ENCODE measurements at places on chromosomes 2 and 18. TPM values are rescaled to one million over a fixed set of nuclear protein-coding genes. Genes with fewer than 3 reads are reported as not detected.

Gene NT5DC4
- not detected for total RNA-seq

Gene LHCGR
- not detected for total RNA-seq

Gene CFC1
- total RNA-seq: not detected

Gene CAVIN2
- 6.6 TPM for total RNA-seq

Gene SOX11
- 71.7 TPM for total RNA-seq

Gene R3HDM1
- total RNA-seq: 35.0 TPM

Gene SAG
- not detected for total RNA-seq

Gene HOXD3
- not detected for total RNA-seq

Gene MYL1
- total RNA-seq: not detected

Gene TNFRSF11A
- not detected for total RNA-seq

Gene PDE1A
- 1.5 TPM for total RNA-seq

Gene ADCYAP1
- total RNA-seq: not detected

Gene C2orf81
- total RNA-seq: 2.4 TPM

DNA sequence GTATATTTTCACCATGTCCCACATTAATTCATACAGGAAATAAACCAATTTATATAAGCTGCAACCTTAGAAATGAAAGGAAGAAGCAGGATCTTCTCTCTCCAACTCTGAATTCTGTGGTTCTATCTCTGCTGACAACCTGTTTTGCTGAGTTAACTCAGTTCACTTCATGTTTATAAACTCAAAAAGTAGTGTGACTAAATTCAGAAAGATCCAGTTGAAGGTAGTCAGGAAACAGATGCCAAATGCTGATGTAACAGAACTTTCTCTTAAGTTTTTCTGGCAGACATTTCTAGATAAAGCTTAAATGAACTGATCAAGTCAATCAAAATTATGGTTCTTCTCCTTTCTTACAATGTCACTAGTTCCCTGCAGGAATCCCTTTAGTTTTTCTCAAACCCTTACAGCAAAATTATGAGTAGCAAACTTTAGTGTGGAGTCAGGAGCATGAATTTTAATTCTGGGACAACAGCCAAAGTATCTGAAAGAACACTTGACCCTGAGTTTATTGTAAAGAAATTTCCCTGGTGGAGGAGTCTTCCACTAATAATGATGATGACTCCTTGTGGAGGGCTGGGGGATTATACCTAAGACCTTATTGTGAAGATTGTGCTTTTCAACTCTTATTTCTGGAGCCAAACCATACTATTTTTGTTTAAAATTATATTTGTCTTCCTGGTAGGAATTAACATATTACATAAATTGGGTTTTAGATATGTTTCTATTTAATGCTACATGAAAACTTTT is 216.9 kb downstream of the MYO3B start:
- no peaks in the 10 kb centered on the region for H3K36me3 ChIP-seq
- H3K4me1 ChIP-seq: no peaks in the 10 kb centered on the region

GRCh38 chr2:215900203-215900611 is 113.1 kb downstream of the MREG start:
- H3K4me3 ChIP-seq: no peak overlapping the region
- H3K36me3 ChIP-seq: no peaks in the 10 kb centered on the region
- H3K27me3 ChIP-seq: no peaks in the 10 kb centered on the region
- H3K27ac ChIP-seq: no peak overlapping the region

GRCh38 chr18:35426786-35427185 is 49.6 kb upstream of the ZNF396 start:
- H3K36me3 ChIP-seq: no peaks in the 10 kb centered on the region
- no peak for DNase-seq
- no peak overlapping the region for H3K27ac ChIP-seq
- H3K27me3 ChIP-seq: no peaks in the 10 kb centered on the region
- peaks cover 3% of the 10 kb centered on the region for H3K4me1 ChIP-seq

DNA sequence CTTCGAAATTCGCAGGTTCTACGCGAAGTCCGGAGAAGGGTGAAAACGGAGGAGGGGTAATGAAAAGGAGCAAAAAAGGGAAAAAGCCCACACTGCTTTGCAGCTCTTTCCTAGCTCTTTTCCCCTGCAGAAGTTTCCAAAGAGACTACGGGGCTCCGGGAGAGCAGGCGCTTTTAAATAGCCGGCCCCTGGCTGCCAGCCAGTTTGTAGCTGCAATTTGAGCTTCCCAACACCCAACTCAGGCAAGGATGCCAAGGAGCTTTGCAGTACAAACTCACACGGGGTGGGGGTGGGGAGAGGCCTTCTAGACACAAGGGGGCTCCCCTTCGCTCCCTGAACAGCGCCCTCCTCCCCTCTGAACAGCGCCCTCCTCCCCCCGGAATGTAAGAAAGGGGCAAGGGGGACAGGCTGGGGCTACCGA is at the start of gene IGFBP5:
Gene IGFBP5 (minus strand): TSS at position 149 of the 421 bp plus-strand sequence. CDS start 774 bp downstream, outside the sequence.
- peak; percentile 94 for DNase-seq
- peaks cover 47% of the 10 kb centered on the region for H3K4me1 ChIP-seq

- no peak overlapping the region for H3K27ac ChIP-seq
- H3K4me3 ChIP-seq: no peak overlapping the region
- H3K27me3 ChIP-seq: peaks cover 1% of the 10 kb centered on the region
- peaks cover 36% of the 10 kb centered on the region for H3K4me1 ChIP-seq
These were observed 62.8 kb downstream of the EFEMP1 start for GRCh38 chr2:55860832-55861231.

GRCh38 chr2:240996161-240996833 is 2.1 kb upstream of the SNED1 start:
- no peaks in the 10 kb centered on the region for H3K36me3 ChIP-seq
- H3K4me1 ChIP-seq: peaks cover 35% of the 10 kb centered on the region
- DNase-seq: no peak
- H3K4me3 ChIP-seq: no peak overlapping the region
- H3K27me3 ChIP-seq: peaks cover 11% of the 10 kb centered on the region

DNA sequence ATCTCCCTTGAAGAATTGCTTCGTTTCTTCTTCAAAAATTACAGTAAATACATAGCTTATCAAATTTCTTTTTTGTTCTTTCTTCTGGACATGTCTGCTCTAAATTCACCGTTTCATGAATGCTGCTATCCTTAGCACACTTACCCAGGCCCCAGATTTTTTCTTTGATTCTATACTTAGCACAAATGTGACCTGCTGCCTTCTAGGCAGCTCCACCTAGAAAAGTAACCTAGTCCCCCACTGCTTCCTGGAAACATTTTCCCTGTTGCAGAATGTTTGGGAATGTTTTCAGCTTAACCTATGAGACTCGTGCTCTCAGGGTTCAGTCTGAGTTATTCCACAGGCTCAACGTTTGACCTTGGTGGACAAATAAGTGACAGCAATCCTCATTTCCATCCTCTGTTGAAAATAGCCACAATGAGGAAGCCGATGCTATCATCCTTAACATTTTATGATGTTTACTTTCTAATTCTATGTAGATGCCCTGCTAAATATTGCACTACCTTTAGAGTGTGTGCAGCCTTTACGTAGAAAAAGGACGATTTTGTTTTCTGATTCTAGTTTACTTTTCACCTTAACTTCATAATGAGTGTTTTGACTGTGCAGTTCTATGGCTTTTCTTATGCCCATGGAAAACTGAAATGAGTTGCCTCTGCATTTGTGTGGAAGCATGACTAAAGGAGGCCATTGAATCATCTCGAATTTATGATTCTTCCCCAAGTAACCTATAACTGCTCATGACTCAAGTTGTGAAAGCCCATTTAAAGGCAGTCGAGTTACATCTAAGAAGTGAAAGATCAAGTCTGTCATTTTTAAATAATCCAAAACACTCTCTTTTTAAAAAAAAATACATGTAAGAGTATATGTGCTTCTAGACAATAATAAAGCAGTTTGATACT is 47.7 kb downstream of the TMEM182 start:
- H3K4me3 ChIP-seq: no peak overlapping the region
- H3K27me3 ChIP-seq: no peaks in the 10 kb centered on the region

GRCh38 chr2:238655198-238655860 is 192.6 kb upstream of the TWIST2 start:
- H3K36me3 ChIP-seq: no peaks in the 10 kb centered on the region
- peak; percentile 74 for DNase-seq
- no peak overlapping the region for H3K27ac ChIP-seq
- H3K4me1 ChIP-seq: no peaks in the 10 kb centered on the region
- no peaks in the 10 kb centered on the region for H3K27me3 ChIP-seq

GRCh38 chr18:66560094-66560493 is 43.8 kb downstream of the CDH19 start:
- no peaks in the 10 kb centered on the region for H3K36me3 ChIP-seq
- H3K27ac ChIP-seq: no peak overlapping the region
- no peaks in the 10 kb centered on the region for H3K4me1 ChIP-seq
- DNase-seq: no peak
- H3K27me3 ChIP-seq: peaks cover 18% of the 10 kb centered on the region

DNA sequence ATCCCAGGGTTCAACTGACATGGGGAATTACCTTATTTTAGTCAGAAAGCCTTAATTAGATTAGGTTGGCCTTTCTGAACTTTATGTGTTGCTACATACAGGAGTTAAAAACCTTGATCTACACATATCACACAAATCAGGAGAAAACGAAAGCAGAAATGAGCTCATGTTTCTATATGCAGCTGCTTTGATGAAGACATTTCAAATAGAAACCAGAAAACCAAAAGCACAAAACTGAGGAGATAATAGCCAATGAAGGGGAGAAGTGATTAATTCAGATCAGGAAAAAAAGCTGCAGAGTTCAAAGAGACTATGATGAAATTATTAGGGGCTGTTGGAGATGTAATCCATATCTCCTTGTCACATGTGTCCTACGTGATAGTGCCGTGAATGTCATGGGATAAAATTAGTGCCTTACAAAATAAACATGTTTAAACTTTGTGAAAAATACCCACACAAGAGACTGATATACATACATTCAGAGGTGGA is 255.0 kb downstream of the CAMKMT start:
- DNase-seq: no peak
- H3K4me1 ChIP-seq: no peaks in the 10 kb centered on the region
- H3K4me3 ChIP-seq: no peak overlapping the region
- no peak overlapping the region for H3K27ac ChIP-seq
- no peaks in the 10 kb centered on the region for H3K36me3 ChIP-seq

DNA sequence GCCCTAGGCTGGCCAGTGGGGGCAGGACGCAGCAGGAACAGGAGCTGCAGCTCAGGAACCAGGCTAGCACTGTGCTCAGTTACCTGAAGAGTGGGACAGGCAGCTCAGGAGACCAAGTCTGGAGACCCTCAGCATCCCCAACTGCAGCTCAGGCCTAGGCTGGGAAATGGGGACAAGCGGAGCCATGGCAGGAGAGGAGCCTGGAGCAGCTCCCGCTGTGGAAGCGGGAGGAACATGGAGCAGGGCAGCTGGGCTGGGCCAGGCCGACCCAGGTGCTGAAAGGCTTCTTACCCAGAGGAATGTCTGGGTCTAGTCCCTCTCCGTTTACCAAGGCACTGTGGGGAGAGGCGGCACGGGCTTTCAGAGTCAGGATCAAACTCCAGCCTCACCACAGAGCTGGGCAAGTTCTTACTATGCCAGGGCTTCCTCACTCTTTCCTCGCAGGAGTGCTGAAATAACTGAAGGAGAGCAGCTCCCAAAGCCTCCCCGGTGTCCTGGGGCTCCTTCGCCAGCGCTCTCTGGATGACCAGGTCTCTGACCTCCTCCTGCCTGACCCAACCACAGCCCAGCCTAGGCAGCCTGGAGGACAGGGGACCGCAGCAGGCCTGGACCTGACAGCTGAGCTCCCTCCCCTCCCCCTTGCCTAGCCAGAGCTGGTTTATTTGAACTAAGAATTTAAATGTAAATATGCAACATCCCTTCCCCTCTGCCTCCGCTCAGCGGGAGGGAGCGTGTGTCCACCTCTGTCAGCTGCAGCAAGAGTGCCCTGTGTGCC is 247.8 kb upstream of the SIX2 start:
- H3K36me3 ChIP-seq: no peaks in the 10 kb centered on the region
- DNase-seq: no peak
- no peaks in the 10 kb centered on the region for H3K27me3 ChIP-seq
- peaks cover 86% of the 10 kb centered on the region for H3K4me1 ChIP-seq

- no peak overlapping the region for H3K4me3 ChIP-seq
- no peak for DNase-seq
- no peak overlapping the region for H3K27ac ChIP-seq
- no peaks in the 10 kb centered on the region for H3K4me1 ChIP-seq
These were observed 31.2 kb upstream of the CDKL4 start for GRCh38 chr2:39275016-39275415.

- no peak overlapping the region for H3K27ac ChIP-seq
- no peaks in the 10 kb centered on the region for H3K36me3 ChIP-seq
- H3K4me1 ChIP-seq: no peaks in the 10 kb centered on the region
- no peak for DNase-seq
These were observed 31.4 kb upstream of the TMEM177 start for GRCh38 chr2:119647440-119648169.

DNA sequence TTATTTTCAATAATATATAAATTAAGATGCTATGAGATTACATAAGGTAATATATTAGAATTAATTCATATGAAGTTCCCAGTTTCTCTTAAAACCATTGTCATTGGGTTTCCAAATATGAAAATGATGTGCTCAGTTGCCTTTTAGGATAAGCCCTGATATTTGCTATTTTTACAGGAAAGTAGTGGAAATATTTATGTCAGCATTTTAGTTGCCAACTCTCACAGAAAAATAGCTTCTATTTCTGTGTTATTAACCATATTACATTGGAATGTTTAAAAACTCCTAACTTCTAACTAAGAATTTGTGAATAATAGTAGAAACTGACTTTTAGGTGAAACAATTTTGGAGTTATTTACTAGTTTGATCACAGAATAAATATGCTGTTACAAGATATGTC is 74.0 kb downstream of the TMX3 start:
- no peak for DNase-seq
- peaks cover 11% of the 10 kb centered on the region for H3K4me1 ChIP-seq
- peaks cover 8% of the 10 kb centered on the region for H3K36me3 ChIP-seq

Data from osteocyte (in vitro differentiated cells).